RKO (cell line): ENCODE measurements at places on chromosomes 1 and 21.

DNA sequence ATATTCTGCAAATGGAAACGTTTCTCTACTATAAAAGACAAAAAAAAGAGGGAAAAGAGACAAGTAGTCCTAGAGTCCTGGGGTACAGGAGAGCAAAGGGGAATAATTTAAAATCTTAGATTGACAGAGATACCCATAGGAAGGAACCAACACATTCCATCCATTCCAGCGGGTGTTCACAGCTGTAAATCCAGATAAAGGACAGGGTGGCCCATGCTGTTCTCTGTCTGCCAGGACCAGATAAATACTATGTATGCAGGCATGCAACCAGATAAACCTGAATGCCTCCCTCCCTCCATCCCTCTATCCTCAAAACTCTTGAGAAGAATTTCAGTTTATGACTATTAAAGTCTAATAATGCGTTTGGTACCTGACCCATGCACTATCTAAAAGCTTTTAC is 131.8 kb downstream of the PTPN14 start:
- no peak for DNase-seq

- peak; percentile 78 for DNase-seq
Observed at GRCh38 chr21:35940074-35940927, 120.0 kb downstream of the SETD4 start.

- DNase-seq = no peak
Observed at GRCh38 chr1:3359756-3360440, 94.6 kb upstream of the ARHGEF16 start.

DNA sequence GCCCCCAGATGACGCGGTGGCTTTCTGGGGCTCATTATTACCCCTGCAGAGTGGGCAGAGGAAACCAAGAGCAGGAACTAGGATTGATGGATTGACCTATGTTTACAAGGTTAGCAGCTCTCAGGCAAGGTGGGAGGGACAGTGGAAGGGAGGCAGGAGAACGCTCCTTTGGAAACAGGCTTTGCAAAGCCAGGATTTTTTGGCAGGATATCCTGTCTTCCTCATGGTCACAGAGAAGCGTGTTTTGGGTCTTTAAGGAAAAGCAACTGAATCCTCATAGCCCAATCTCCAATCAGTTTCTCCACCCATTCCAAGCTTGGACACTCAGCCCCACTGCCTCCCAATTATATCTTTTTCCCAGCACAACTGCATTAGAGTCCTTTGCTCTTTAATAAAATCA is 105.6 kb upstream of the SOD1 start:
- DNase-seq = no peak

GRCh38 chr1:155174324-155175280 is 953 bp downstream of the TRIM46 start:
- no peak for DNase-seq

DNA sequence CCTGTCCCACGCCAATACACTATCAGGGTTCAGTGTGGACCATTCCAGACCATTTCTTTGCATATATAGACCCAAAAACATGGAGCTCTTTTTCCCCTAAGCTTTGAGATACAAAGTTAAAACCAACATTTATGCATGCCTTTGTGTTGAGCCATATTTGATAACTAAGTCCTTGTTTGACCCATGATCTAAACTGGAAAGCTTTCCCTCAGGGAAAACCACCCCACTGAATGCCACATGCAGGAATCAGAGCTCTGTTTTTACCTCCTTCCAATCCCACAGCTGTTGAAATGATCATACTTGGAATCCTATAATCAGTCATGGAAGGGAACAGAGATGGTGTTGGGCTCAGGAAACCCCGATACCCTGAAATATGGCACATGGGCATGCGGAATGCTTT is 14.8 kb upstream of the SLC45A1 start:
- DNase-seq = no peak

DNA sequence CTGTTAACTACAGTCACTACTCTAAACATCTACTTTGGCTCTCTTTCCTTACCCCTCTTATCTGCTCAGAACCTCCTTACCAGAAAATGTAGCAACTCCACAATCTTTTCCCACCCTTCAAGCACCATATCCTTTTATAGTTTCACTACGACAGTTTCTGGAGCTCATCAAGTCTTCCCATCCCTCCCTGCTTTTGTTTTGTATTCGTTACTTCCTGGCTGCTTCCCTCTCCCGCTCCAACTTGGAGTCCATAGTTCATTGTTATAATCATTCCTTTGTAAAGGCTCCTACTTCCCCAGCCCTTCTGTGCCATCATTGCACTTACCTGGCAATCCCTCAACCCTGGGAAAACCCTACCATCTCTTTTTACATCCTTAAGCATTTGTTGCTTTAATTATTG is 18.0 kb downstream of the MPZL1 start:
- no peak for DNase-seq

DNA sequence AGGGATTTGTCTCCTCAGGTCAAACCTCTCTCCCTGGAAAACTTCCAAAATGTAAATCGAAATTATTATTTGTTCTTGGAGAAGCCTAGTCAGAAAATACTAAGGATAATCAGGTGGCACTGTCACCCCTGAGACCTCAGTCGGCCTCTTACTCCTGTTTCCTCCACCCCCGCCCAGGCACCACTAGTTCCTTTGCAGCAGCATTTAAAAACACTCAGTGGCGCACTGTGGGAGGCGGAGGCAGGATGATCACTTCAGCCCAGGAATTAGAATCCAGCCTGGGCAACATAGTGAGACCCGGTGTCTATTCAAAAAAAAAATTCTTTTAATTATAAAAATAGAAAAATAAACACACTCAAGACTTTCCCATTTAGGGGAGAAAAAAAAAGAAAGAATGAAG is 18.0 kb upstream of the IFNAR2 start:
- DNase-seq = no peak

GRCh38 chr1:199089393-199090122 is 450.7 kb downstream of the PTPRC start:
- DNase-seq = no peak

DNA sequence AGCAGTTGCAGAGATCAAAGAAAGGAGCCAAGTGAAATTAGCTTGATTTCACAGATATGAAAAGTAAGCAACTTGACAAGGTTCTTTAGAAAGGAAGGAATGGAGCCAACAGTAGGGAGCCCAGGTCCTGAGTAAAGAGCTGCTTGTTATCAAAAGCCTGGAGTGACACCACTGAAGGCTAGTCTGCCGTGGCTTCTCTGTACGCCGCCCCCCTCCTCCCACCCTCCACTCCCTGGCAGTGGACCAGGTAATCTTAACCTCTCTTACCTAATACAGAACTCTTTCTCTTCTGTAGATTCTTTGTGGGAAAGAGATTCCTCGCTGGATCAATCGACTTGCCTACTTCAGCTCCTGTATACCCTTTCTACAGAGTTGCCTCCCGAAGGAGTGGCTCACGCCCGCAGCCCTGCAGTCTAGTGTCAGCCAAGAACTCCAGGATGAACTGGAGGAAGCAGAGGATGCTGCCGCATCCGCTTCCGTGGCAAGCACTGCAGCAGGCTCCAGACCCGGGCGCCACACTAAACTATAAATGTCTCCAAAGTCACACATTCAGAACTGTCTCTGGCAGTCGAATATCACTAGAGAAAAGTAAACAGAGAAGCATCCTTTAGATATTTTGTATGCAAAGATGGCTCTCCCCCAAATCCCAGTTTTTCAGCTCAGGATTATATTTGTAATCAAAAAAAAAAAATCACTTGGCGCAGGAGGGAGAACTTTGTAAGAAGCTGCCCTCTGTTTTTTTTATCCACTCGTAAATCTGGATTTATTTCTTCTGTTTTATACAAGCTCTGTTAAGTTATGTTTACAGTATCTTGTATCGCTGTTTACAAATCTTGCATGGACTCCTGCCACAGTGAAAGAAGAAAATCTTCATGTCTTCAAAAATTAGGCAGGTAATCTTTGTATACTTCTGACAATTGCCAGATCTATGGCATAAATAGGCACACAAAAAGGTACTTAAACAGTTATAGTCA is 52.6 kb downstream of the DESI2 start:
- DNase-seq = no peak
